ENCODE measurements at places on chromosomes 2 and 18.

- no peak for DNase-seq
Measured at GRCh38 chr2:106105151-106105922, 88.8 kb downstream of the UXS1 start.

GRCh38 chr18:76459312-76459686 lies 35.7 kb downstream of the ZNF516 start:
- DNase-seq, result no peak

DNA sequence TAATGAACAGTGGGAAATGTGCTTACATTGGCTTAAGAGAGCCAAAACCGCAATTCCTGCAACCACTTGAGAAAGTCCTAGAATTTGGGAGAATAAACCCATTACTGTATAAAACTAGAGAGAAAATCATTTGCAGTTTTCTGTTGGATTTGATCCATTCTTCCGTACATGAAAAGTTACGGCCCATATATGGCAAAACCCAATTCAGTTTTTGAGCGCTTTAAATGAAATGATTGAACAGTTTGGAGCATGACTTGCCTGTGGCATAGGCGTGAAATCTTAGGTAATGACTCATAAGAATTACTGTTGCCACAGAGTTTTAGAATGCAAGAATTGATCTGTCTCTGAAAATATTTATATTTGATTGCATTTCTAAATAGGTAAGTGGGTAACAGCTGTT lies 52.0 kb downstream of the PHLPP1 start:
- no peak for DNase-seq

- no peak for DNase-seq
Measured at GRCh38 chr18:7824970-7825369, 257.9 kb downstream of the PTPRM start.

DNA sequence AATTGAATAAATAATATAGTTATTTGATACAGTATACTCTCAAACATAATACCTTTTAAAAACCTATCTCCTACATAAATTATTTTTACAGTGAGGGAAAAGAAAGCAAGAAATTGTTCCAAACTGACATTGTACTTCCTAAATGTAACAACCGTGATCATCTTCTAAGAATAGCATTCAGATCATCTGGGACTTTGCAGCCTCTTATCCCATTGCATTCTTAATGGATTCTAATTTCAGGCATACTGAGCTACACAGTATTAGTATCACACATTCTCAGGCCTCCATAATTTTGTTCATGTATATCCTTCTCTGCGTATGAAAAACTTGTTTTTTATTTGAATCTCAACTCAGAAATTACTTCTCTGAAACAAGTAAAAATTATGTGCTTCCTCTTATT lies 1134.7 kb upstream of the CDH2 start:
- no peak for DNase-seq

- no peak for DNase-seq
Measured at GRCh38 chr2:196288006-196288538, 116.7 kb upstream of the STK17B start.

All from NCI-H1694 treated with DMSO at 0.1 percent for 48 hours (cell line).